ENCODE measurements at places on chromosomes 16 and 17.

- DNase-seq, result peak; percentile 4
These were observed 19.9 kb upstream of the COL1A1 start for GRCh38 chr17:50221266-50221863.

- no peak for DNase-seq
These were observed 2.0 kb downstream of the WSB1 start for GRCh38 chr17:27295945-27296344.

DNA sequence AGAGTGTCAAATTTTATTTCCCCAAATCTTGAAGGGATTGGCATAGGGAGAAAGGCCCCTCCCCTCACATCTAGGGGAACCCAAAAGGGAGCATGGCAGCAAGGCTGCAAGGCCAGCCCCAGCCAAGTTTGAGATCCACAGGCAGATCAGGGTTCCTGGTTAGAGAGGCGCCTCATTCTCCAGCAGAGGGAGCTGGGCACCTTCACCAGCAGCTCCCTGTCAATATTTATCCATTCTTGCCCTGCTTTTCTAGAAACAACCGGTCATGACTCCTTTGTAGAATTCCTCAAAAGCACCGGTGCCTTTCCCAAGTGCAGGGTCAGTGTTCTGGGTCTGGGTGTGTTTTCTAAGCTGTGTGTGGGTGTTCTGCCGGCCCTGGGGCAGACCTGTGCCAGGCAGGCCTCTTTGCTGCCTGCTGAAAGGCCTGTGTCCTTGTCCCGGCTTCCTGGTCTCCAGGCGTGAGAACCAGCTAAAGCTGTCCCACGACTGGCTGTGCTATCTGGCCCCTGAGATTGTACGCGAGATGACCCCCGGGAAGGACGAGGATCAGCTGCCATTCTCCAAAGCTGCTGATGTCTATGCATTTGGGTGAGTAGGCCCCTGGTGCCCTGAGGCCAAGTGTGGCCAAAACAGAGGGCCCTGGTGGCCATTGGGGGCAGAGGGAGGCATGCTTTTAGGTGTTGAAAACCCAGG is 21.2 kb upstream of the LGALS9 start:
- peak; percentile 44 for DNase-seq

GRCh38 chr17:48128400-48128799 is 20.8 kb downstream of the SNX11 start:
- no peak for DNase-seq

- DNase-seq, result peak; percentile 72
These were observed at the start of gene LRRC75A for GRCh38 chr17:16491703-16492612. LRRC75A (minus strand) TSS chr17:16492193; CDS start chr17:16491990, 203 bp downstream.

DNA sequence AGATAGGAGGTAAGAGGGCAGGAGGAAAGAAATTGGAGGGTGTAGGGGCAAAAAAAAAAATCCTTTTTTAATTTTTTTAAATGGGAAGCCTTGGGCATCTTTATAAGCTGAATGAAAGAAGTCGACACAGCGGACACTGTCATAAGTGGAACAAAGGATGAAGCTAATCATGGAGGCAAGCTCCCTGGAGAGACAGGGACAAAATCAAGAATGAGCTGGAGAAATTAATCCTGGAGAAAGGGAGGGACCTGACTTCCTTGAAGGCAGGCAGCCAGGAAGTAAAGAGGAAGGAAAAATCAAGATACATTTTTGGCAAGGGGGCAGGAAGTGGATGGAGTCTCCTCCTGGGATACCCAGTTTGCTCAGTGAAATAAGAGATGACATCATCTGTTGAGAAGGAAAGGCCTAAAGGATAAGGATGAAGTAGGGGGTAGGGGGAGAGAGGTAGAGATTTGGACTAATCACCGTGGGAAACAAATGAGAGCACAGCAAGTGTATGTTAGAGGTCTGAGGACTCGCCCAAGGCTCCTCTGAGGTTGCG is 179.3 kb downstream of the SLC39A11 start:
- DNase-seq, result no peak

DNA sequence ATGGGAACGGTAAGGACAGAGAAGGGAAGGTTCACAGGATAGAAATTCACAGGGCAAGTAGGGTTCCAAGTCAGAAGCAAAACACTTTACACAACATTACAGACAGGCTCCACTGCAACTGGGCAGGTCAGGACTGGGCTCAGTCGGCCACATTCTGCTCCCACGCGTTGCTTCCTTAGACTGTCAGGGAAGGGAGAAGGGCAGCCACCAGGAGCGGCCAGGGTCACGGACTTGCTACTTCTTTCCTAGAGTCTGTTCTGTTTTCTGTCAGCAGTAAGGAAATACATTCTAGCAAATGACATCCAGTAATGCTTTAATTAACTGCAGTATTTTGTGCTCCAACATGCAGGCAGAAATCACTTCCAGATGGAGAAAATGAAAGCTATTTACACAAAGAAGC is 160.3 kb upstream of the RPH3AL start:
- DNase-seq, result peak; percentile 39

DNA sequence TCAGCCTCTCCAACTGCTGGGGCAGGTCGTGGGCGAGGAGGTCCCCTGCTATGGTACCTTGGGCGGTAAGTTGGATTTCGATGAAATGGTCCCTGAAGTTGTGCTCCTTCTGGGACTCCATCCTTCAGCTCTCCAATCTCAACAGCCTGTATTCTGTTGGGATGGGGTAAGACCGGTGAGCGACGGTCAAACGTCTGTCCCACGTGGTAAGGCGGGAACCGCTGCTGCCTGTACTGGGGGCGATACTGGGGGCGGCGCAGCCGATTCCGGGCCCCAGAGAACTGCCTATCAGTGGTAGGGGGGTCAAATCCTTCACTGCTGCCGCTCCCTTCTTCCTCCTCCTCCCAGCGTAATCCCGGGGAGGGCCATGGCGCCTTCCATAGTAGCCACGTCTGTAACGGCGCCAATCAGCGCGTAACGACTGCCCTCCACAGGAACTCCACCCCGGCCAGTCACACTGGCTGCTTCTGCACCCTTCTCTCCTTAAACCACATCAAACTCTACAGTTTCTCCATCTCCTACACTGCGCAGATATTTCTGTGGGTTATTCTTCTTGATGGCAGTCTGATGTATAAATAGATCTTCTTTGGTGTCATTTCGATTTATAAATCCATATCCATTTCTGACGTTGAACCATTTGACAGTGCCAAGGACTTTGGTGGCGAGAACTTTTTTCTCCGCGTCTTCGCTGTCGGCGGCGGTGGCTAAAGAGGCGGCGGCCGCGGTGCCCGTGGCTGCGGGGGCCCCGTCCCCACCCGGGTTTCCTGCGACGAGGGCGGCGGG is 41.1 kb downstream of the AHSP start:
- peak; percentile 36 for DNase-seq

- DNase-seq, result no peak
These were observed 7.6 kb downstream of the ABCA6 start for GRCh38 chr17:69134112-69134511.

DNA sequence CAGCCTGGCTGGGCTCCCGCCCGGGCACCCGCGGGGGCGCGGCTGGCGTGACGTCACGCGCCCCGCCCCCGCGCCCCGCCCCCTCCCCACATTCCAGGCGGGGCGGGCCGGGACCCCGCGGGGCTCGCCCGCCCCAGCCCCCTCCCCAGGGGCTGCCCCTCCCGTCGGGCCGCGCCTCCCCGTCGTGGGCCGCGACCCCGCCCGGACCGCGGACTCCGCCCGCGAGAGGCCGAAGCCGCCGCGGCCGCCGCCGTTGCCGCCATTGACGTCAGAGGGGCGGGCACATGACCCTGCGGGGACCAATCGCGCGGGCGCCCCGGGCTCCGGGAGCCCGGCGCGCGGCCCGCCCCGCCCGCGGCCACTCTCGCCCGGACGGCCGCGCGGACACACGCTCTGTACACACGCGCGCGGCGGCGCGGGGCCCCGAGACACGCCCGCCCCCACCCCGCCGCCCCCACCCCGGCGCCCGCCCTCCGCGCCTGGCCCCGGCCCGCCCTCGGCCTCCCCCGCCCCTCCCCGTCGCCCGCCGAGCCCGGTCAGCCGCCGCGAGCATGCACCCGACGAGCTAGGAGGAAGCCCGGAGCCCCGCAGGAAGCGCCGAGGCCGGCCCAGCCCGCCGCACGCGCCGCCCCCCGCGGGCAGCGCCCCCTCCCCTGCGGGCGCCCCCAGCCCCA is at the start of gene CMIP:
Gene CMIP, plus strand, starts transcription at position 361 of the 674 bp plus-strand sequence.
- no peak for DNase-seq

DNA sequence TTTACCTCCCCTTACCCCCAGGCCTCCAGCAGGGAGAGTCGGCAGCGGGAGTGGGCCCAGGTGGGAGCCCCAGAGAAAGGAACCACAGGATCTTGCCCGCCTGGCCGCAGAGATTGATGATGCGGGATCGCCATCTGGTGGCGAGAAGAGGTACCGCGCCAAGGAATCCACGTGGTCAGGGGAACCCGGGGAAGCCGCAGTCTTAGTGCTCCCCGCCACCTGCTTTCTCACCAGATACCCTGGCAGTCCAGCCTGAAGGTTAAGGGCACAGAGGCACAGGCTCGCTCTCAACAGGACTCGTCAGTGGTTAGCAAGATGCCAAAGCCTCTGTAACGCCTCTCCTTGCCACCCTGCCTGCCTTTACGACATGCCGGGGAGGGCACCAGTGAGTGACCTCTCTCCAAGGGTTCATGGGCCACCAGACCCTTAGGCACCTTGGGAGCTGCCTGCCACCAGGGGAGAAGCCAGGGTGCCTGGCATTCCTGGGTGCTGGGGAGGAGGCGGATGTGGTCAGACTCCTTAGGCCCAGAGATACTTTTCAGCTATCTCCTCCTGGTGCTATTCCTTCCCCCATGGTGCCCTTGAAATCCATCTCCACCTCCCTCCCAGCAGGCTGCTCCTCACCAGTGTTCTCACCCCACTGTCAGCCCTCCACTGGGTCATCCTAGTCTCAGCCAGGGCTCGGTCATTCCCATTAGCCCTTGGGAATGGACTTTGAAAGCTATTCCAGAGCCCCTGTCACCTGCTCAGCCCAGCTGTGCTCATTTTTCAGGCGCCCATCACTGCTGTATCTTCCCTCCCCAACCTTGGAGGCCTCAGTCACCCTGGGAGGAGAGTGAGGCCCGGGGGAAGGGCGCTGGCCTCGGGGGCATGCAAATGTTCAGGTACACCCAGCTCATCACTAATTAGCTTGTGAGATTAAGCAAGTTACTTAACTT is 5.5 kb upstream of the RHBDF2 start:
- DNase-seq, result peak; percentile 74

- DNase-seq, result no peak
These were observed 4.9 kb upstream of the ANKFN1 start for GRCh38 chr17:56148333-56148732.

- no peak for DNase-seq
These were observed 13.2 kb upstream of the VPS35L start for GRCh38 chr16:19542138-19542821.

- no peak for DNase-seq
These were observed 296.9 kb downstream of the ZFHX3 start for GRCh38 chr16:72751076-72751475.

DNA sequence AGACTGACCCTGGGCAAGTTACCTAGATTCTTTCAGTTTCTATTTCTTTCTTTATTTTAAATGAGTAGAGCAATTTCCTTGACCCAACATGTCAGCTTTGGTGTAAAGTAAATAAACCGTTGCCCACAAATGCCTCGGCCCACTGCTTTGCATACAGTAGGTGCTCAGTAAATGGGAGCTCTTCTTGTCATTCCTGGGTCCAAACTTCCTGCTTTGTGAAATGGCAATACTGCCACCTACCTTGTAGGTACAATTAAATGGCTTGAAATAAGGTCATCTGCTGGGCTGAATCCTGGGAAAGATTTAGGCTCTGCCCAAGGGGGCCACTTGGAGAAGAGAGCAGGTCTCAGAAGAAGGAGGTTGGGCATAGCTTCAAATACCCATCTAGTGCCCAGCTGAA is 253.0 kb downstream of the HS3ST3B1 start:
- no peak for DNase-seq

GRCh38 chr17:50634224-50634914 is at the start of gene ABCC3:
ABCC3 (plus strand) TSS chr17:50634881; CDS start chr17:50634937, 56 bp downstream.
- DNase-seq, result no peak

DNA sequence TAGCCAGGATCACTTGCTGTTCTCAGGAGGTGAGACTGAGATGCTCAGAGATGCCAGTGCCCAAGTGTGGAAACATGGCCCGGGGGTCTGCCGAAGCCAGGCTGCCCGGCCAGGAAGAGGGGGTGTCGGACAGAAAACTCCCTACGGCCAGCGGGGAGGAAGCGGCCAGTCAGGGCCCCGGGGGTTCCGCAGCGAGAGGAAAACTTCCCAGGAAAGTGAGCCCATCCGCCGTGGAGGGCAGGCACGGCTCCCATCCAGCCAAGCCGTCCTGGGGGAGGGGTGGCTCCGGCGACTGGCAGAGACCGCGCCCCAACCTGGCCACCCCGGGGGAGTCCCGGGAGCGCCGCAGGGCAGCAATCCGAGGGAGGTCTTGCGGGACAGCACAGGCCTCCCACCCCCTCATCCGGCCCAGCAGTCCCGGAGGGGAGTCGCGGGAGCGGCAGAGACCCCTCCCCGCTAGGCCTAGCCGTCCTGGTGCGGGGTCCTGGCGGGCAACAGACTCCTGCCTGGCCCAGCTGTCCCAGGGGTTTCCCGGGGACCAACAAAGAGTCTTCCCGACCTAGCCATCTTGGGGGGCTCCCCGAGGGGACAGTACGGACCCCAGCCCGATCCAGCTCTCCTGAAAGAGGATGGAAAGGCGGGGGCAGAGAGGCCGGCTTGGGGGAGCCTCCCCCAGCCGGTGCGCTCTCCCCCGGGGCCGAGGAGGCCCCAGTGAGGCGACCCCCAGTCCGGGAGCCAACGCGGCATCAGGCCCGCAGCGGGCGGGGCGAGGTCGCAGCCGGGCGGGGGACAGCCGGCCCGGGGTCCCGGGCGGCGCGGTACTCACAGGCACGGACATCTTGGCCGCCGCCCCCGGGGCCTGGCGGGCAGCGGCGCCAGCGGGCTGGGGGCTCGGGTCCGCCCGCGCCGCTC is 13.8 kb upstream of the BCAR1 start:
- DNase-seq, result peak; percentile 82

DNA sequence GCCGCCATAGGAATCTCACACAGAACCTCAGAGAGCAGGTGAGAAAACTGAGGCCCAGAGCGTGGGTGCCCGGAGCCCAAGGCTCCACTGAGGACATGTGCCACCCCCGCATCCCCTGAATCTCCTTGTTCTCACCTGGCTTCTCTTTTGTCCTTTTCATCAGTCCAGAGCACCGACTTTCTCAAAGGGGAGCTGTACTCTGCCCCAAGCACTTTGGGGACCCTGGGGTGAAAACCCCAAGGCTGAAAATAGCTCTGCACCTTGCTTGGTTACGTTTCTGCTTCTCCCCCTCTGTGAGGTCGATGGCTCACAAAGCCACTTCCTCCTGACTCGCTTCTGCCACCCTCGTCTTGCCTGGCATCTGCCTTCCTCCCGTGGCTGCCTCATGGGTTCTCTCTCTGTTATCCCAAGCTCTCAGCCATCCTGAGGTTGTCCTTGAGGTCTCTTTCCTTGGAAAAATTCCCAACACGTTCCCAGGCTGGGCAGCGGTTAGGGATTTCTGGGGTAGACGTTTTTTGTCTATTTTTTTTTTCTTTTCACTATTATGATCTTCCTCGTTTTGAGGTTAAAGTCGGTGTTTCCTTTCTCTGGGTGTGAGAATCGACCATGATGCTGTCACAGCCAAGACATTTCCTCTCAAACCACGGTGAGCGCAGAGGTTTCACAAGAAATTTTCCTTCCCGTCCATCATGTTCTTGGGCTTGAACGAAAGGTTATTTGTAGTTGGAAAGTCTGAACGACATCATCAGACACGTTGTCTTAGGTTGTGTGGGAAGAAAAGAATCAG is 37.2 kb downstream of the IRF8 start:
- DNase-seq, result no peak

Data from right kidney (tissue), 9 donors.